Activated T-cell treated with anti-CD3 and anti-CD28 coated beads for 1 hour (primary cell): ENCODE measurements at places on chromosomes 3 and 15.

GRCh38 chr15:29736012-29736743 is 86.1 kb downstream of the TJP1 start:
- no peak for DNase-seq

DNA sequence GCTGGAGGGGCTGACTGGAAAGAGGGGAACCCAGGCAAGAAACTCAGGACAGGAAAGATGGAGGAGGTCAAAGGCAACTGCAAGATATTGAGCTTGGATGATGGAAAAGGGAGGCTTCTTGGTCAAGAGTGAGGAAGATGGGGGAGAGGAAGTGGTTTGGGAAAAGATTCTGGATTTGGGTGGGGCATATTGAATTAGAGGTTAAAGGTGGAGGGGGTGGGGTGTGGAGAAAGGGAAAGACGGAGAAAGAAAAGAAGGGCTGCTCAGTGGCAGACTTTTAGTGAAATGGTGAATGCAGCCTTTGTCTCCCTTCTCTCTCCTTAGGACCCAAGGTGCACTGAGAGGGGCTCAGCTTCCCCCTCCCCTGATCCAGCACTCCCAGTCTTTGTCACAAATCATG is 655 bp upstream of the FAM3D start:
- DNase-seq = no peak

DNA sequence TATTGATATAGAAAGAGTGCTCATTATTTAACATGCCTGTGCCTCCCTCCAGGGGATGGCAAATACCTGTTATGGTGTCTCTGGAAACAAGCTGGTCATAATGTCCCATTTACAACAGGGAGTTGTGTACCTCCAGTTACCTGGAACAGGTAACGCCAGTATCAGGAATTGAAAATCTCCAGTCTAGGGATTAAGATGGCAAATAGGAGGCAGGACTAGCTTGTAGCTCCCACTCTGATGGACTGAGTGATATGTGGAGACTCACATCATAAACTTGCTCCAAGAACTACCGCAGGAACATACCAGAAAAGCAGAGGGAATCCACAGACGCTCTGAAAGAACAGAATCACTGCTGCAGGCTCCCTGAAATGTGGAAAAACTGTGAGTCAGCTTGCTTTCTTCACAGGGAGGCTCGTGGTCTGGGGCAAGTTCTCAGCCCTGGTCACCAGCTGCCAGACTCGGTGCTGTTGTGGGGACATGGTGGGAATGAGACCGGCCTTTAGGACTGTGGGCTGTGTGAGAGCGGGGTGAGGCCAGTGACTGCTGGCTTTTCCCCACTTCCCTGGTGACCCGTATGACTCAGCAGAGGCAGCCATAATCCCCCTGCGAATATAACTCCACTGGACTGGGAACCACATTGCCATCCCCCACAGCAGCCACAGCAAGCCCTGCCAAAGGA is 97.4 kb downstream of the KCNAB1 start:
- DNase-seq = no peak

- no peak for DNase-seq
Measured at GRCh38 chr3:45617430-45618080, 23.0 kb downstream of the LIMD1 start.

DNA sequence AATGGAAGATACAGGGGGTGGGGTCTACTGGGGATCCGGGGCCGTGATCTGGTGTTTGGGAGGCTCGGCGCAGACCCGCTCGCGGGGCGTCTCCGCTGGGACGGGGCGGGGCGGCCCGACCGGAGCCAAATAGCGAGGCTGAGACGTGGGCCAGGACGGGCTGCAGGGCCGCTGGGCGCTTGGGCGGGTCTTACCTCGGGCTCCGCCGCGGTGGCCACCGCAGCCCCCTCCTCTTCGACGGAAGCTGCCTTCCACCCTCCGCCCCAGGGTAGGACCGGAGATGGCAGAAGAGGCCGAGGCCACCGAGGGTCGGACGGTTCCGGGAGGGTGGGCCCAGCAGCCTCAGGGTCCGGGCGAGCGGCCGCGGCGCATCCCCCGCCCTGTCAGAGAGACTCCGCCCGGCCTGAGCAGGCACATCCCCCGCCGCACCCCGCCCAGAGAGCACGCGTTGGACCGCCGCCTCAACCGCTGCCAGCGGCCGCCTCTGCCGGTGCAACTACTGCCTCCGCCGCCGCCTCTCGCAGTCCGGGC is 399 bp downstream of the MYO9A start:
- peak; percentile 34 for DNase-seq

DNA sequence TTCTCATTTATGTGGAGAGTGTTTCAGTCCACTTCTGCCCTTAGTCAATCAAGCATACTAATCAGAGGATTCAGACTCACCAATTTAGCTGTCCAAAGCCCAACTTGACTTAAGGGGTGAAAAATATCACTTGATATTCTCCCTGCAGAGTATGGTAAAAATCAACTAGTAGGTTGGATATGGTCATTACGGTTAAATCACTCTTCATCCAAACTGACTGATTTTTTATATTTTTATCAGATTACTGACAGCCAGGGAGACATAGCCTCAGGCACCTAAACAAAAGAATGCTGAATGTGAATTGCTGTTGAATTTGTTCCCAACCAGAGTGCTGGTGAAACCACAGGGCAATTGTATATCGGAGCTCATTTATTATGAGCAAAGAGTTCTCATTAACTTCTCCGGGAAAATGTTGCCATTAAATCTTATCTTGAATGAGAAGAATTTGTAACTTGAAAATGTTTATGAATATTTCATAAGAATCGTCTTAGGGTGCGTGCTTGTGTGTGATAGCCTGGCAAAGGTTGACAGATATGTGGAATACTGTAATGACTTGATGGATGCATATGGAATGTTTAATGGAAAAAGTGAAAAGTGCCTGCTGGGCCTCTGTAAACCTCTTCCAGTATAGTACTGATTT is 411.2 kb downstream of the NAALADL2 start:
- no peak for DNase-seq

GRCh38 chr3:53253707-53254508 is 1.9 kb downstream of the TKT start:
- DNase-seq = no peak

DNA sequence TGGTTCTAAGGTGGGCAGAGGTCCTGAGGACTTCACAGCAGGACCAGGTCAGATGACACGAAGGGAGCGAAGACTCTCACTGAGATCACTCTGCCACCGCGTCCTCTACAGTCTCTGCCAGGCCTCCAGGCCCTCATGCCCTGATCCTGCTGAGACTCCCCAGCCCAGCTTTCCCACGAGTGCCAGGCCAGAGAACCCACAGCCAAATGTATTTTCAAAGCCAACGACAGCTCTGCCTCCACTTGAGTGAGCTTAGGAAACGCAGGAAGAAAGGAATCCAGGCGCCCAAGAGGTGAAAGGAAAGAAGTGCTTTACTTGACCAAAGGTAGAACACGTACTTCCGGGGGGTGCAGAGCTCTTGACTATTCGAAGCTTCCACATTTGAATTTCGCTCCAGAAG is 275.0 kb downstream of the XXYLT1 start:
- no peak for DNase-seq

DNA sequence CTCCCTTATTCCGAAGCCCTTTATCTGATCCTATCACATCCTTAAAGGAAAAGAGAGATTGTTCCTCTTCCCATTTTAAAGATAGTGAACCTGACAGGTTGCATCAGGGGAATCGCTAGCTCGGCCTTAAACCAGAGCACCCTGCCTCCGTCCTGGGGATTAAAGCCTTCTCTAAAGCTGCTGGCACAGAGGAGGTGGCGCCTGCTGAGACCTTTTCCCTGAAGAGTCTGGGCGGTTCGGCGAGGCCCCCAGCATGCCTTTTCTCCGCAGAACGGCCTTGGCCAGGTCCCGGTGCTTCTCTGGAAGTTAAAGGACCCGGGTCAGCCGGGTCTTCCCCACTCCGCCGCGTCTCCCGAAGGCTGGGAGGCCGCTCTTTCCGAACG is 593 bp downstream of the FAM219B start:
- no peak for DNase-seq

GRCh38 chr15:99253381-99254090 is 2.3 kb downstream of the LRRC28 start:
- no peak for DNase-seq

DNA sequence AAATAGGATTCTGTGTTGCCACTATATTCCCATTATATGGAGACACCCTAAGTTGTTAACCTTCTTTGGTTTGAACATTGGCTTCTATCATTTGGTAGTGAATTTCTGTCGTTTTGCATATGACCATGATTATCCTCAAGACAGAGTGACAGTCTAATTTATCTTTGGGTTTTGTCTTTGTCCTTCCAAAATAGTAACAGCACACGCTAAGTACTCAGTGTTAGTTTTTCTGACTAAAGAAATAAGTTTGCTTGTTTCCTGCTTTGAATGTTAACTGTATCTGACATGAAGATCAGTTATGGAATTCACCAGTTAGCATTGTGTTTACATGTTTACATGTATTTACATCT is 352.5 kb upstream of the GRM7 start:
- DNase-seq = no peak

DNA sequence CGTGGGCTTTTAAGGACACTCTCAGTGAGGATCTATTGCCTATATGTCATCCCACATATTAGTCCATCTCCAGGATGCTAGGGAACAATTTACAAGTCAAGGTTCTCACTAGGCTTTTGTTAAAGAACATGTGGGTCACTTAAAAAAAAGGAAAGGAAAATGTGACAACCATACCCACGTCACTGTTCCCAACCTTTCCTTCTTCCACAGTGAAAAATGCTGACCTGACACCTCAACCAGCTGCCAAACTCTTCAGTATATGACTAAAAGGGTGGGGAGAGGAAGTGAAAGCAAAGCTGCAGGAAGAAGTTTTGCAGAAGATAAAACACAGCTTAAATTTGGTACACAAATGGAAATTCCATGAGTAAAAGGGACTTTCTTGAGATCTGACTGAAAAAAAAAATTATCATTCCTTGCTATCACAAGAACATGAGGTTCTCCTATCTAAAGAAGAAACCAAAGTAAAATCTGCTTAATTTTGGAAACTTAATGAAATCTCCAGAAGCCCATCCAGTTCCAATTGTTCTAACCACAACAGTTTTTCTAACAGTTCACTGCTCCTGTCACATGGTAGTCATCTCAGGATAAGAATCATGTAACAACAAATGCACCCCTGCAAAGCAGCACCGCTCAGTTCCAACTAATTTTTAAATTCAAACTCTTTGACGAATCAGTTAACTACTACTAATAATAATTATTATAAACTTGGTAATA is 117.0 kb upstream of the TSPAN3 start:
- DNase-seq = no peak

DNA sequence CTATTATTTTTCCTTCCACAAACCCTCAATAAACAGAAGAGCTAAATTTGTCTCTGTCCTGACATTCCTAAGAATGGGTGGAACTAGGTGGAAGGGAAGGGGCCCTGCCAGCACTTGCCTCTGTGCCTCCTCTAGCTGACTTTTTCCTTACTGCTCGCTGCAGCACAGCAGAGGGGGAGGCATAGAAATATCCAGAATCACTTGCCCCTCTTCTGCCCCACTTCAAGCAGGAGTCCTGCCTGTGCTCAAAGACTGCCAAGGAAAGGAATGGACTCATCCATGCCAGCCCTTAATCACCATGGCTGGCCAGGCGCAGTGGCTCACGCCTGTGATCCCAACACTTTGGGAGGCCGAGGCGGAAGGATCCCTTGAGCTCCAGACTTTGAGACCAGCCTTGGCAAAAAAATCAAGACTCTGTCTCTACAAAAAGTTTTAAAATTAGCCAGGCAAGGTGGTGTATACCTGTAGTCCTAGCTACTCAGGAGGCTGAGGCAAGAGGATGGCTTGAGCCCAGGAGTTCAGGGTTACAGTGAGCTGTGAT is 51.8 kb downstream of the ADCY5 start:
- no peak for DNase-seq

DNA sequence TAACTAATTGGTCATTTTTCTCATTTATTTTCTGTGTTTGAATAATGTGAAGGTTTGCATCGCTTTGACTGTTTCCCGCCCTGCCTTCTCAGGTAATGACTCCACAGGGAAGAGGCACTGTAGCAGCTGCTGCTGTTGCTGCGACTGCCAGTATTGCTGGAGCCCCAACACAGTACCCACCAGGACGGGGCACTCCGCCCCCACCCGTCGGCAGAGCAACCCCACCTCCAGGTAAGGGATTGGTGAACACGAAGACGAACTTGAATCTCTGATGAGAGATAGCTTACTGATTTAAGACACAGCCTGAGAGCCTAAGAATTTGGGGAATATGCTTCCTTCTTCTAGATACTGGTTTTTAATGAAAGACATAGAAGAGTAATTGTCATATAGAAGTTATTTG is 22.9 kb downstream of the SNRPN start:
- no peak for DNase-seq

- no peak for DNase-seq
Measured at GRCh38 chr3:115019900-115020299, 127.2 kb downstream of the ZBTB20 start.

GRCh38 chr3:132870541-132870940 is 148.3 kb upstream of the NPHP3 start:
- DNase-seq = no peak

DNA sequence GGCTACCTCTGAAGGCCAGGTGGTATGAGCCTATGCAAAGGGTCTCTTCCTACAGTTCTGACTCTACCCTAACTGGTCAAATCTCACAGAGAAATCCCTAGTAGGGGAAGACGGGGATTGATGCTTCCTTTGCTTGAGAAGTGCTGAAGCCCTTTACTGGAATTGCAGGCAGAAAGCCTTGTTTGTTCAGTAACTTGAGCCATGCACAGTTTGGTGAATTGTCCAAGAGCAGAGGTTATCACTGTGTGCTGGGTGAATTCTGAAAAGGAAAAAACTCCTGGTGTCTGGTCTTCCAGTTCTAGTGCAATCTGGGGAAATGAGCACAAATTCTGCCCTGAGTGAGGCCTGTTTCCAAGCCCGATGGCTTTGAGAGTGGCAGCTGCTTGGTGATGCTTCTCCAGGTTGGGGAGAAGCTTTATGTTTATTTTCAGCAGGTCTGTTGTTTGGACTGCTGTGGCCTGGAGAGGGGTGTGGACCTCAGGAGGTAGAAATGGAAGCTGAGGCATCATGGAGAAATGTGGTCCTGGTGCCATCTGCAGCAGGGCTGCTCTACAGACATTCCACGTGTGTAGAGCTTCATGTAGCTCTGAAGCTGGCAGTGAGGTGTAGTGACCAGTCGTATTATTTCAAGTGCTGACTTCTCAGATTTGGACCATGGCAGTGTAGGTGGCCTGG is 60.9 kb downstream of the ARNT2 start:
- no peak for DNase-seq

- peak; percentile 40 for DNase-seq
Measured at GRCh38 chr3:49013738-49014660, 4.4 kb downstream of the DALRD3 start.

DNA sequence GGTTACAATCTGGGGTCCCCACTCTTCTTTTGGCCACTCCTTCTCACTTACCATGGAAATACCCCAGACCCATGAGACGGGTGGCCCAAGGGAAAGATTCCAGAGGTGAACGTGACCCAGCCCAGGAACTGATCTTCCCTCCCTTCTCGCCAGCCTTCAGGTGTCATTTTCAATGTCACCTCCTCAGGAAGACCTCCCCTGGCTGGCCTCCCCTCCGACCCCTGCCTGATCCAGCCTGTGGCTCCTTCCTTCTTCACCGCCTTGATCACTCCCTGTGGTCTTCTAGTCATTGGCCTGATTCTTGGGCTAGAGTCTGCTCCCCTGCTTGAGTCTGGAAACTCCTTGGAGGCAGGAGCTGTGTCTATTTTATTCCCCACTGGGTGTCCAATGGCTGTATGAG is 146.1 kb downstream of the SMAD6 start:
- no peak for DNase-seq
